ENCODE measurements at places on chromosomes 7 and 10.

DNA sequence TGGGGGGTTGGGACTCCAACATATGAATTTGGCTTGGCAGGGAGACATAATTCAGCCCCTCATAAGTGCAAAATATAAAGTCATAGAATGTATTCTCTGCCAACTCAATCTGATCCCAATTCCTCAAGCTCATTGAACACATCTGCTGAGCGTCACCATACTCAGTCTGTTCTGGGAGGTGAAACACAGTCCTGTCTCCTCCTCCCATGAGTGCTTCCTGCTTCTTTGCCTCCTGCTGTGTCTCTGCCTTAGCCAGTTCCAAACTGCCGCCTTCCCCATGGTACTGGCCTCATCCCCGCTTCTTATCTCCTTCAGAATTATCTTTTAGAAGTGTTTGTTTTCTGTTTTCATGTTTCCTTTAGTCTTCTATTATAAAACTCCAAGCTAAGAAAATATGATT, 365.5 kb downstream of the TNS3 start:
- DNase-seq: no peak

GRCh38 chr10:13904064-13904463, 317.3 kb downstream of the PRPF18 start:
- no peak for DNase-seq

DNA sequence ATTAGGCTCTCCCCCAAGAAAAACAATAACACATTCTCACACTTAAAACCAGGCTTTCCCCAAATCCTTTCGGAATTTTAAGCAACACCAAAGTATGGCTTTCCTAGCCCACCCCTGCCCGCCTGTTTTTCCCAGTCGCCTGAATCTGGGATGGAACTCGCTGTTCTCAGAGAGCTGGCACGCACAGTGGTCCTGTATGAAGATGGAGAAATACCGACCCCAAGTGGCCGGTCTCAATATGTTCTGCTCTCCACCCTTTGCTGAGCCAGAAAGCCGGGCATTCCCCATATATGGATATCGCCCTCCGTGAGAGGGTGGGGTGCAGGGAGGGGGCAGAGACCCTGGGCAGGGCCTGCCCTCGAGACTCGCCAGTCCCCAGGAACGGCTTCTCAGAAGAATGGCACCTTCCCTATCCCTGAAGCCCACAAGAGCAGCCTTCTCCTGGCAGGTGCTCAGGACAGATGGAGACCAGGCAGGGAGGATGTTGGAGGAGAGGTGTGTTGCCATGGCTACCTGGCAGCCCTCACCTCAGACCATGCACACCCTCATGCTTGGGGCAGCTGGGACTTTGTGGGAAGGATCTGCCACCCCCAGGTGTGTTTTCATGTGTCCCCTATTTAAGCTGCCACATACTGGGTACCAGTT, 3.4 kb downstream of the TACR2 start:
- DNase-seq: no peak

- no peak for DNase-seq
These were observed 113.6 kb downstream of the OAT start for GRCh38 chr10:124305131-124305530.

GRCh38 chr7:26574476-26574875, 282.8 kb downstream of the SNX10 start:
- no peak for DNase-seq

DNA sequence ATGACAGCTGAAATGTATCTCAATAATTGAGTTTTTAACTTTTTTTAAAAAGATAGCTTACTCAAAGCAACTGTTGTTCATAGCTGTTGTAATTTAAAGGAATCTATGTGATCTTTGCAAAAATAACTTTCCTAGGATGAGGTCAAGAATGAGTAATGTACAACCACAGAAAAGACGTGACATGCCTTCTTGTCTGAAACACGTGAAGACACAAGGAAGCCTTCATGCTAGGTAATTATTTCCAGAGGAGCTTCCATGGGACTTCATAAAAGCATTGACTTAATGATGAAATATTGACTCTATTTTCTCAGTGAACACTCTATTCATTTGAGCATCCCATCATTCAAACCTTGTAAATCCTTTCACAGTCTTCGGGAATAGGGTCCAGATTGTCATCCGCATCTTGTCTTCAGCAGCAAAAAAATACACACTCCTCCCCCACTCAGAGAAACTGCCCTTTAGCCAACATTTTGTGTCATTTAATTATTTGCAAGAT, 528.0 kb downstream of the NRG3 start:
- no peak for DNase-seq

GRCh38 chr10:63634488-63635065, 113.4 kb downstream of the REEP3 start:
- DNase-seq: no peak

DNA sequence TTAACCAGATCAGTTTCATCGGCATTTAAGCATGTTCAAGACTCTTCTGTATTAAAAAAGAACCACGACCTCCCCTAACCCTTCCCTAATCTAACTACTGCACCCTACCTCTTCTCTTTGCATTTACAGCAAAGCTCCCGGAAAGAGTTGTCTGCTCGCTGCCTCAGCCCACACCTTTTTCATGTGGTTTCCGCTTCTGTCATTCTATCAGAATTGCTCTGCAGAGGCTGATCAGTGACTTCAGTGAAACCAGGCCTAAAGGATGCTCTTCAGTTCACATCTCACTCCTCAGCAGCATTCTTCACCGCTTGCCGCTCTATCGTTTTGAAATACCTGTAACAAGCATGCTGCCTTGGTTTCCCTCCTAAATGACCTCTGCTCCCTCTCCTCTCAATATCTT, 160.9 kb downstream of the SDK1 start:
- peak; percentile 47 for DNase-seq

DNA sequence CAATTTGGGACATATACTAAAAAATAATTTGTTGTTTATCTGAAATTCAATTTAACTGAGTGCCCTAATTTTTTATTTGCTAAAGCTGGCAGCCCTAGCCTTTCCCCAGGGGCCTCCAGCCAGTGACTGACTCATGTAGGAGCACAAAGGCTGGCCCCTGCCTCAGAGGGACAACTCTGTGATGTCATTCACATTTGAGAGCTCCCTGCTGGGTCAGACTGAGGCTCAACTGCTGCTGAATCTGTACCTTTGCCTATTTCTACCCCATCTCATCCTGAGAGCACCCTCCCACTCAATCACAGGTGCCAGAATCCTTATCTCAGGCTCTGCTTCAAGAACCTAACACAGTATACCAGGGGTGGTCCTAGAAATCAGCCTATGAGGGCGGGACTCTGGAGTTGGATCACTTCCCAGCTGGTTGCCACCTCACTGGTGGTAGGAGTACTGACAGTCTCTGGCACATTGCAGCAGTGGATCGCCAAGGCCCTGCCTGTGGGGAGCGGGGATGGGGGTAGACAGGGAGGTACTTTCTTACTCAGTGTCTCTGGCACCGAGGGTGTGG, 11.6 kb downstream of the GCK start:
- DNase-seq: no peak

- DNase-seq: no peak
These were observed 283.7 kb downstream of the ZEB1 start for GRCh38 chr10:31602541-31603234.

DNA sequence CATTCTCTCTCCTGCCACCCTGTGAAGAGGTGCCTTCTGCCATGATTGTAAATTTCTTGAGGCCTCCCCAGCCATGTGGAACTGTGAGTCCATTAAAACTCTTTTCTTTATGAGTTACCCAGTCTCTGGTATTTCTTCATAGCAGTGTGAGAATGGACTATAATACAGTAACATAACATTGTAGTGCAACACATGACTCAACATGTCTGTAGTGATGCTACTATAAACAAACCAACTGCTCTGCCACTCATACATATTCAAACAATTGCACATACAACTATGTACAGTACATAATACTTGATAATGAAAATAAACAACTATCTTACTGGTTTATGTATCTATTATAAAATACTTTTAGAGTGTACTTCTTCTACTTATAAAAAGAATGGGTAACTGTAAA, 7.1 kb downstream of the ATOH7 start:
- no peak for DNase-seq

DNA sequence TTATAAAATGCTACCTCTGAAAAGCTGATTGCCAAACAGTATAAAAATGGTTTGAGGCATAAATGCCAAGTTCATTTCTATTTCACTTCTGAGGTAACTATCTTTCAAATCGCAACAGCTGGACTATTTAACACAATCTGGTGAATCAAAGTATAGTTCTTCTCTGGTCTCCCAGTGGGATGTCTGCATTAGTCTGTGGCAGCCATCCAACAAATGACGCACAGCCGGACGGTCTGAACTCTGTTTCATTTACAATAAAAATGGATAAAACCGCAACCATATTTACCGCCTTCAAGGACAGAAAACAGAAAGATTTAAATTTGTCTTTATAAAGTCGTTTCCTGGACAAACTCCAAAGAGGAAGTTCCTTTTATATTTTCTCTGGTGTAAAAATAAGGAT, 41.9 kb downstream of the ENO4 start:
- DNase-seq: no peak

DNA sequence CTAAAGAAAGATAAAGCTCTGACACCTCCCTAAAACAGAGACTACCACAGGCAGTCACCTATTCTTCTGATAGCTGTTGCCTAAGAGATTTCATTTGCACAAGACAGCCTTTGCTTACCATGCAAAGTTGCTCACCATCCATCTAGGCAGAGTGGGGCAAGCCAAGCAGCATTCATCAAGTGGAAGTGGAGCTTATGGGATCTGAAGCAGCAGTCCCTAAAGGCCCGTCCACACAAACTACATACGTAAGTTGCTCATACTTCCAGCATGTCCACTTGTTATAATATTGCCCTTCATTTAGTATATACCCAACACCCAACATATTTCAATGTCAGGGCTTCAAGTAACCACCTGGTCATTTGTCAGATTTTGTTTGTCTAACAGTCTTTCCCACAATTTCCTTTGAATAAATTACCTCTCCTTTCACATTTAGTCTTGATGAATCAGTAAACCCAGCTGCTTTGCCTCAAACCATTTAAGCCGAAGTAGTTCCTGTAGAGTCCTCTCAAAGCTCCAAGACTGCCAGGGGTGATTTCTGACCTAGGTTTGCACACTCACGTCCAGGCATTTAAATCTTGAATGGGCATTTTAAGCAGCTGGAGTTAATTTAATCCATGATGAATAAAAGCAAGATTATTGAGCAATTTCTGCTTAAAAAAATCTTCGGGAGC, 67.9 kb downstream of the ATAD1 start:
- no peak for DNase-seq

GRCh38 chr10:89274928-89275327, 23.4 kb upstream of the LIPA start:
- no peak for DNase-seq

GRCh38 chr7:6379886-6380285, 67.9 kb downstream of the DAGLB start:
- DNase-seq: no peak

DNA sequence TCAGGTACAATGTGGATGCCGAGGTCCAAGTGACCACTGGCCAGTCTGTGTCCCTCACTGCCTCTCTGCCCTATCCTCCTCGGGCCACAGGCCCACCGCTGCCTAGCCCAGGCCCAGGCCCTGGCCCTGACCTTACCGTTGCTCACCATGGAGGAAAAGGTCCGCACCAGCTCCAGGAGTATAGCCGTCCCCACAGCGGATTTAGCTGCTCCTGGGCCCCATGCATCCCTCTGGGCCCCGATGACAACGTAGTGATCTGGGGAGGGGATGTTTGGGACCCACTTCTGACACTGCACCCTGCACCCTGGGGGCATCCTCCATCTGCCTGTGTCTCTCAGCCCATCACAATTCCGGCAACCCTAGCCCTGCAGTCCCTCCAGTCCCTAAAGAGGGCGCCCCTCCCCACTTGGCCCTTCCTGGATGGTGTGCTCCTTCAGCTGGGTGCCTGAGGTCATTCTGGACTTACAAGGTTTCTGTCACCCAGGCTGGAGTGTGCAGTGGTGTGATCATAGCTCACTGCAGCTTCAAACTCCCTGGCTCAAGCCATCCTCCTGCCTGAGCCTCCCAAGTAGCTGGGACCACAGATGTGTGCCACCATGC, 12.1 kb downstream of the TFR2 start:
- no peak for DNase-seq

- no peak for DNase-seq
These were observed 200.7 kb downstream of the CELF2 start for GRCh38 chr10:11218395-11218794.

- no peak for DNase-seq
These were observed 12.0 kb upstream of the SCART1 start for GRCh38 chr10:133441780-133442179.

DNA sequence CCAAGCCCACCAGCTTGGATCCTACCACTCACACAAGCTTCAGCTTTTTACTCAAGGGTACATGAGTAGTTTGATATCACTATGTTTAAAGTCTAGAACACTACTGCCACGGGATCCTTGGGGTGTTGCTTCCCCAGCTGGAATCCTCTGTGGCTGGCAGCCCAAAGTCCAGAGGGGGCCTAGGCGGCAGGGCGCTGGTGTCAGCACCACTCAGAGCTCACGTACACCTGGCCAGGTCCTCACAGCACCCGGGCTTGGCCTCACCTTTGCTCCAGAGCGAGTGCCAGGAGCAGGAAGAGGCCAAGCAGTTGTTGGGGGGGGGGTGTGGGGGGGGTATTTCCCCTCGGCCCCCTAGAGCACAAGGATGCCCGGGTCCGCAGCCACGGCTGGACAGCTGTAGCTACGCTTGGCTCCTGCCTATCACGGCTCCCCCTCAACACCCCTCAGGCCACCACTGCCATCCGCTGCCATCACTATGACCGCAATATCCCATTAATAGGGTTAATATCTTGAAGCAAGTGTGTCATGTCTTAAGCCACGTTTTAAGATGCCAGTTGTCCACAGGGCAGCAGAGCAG, 17.0 kb downstream of the ZDHHC6 start:
- no peak for DNase-seq

GRCh38 chr10:625333-625696, 64.2 kb downstream of the DIP2C start:
- DNase-seq: no peak

GRCh38 chr7:17613338-17614041, 315.0 kb downstream of the AHR start:
- no peak for DNase-seq

DNA sequence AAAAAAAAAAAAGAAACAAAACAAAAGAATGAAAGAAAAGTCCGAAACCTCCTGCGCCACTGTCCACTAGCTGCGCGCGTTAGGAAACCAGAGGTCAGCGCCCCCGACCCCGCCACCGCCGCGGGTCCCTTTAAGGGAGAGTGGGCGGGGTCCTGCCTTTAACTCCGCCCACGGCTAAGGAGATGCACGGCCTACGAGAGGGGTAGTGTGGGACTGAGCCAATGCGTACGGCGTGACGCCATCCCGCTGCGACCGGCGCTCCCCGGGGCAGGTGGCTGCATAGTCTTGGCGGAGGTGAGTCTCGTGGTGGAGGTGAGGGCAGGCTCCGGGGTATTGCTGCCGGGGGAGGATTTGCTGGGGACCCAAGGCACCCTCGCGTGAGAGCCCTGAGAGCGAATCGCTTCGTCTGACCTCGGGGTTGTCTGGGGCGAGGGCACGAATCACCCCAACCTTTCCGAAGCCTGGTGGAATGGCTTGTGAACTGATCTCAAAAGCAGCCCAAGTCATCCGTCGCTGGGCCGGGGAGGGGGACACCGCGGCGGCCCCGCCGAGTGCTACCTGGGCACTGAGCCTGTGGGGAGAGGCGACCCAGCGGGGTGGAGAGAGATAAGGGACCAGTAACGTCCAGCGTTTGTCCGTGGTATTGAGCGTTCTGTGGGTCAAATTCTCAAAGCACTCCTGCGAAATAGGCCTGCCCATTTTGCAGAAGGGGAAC, at the start of gene MRPS17:
TSS of gene MRPS17 (plus strand) at position 241 of the 715 bp plus-strand sequence. CDS start 1,319 bp downstream, outside the sequence.
- DNase-seq: peak; percentile 88

Measured in activated gamma-delta T cell treated with anti-CD3 and anti-CD28 coated beads, Interleukin-2, amount 50 U/mL, for 16 hours (primary cell).